ENCODE measurements at places on chromosomes 5 and 9.
A peak's percentile ranks its signal among the peaks of the same experiment; 100 is the strongest.

DNA sequence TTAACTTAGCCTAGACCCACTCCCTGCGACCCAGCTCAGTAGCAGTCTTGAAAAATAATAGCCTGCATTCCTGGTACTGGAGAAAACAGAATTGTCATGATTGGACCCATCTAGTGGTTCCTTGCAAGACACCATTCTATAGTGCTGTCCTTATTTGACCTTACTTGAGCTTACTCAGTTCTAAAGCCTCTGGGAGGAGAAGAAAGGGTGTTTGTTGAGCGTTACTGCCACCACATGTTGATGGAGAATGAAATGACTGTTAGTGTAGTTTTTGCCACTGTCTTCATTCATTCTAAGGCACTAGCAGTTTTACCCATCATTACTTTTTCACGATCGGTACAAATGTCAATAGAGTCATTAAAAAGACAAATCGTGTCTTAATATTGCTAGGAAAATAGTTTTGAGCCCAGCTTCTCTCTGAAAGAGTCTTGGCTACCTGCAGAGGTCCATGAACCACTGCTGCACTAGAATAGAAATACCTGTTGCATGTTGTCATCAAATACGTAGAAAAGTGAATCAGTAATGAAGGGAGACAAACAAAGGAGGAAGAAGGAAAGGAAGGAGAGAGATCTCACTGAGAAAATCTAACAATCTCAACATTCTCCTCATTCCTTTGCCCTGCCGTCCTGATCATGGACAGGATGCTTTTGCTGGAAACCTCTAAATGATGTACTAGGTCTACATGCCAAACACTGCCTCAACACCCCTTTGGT lies 96.0 kb downstream of the LIX1 start:
- peak; percentile 15 for DNase-seq

- peak; percentile 10 for DNase-seq
Measured at GRCh38 chr5:84378961-84379360, 5.7 kb downstream of the EDIL3 start.

GRCh38 chr9:713091-713490 lies 128.4 kb upstream of the DMRT1 start:
- DNase-seq: no peak

DNA sequence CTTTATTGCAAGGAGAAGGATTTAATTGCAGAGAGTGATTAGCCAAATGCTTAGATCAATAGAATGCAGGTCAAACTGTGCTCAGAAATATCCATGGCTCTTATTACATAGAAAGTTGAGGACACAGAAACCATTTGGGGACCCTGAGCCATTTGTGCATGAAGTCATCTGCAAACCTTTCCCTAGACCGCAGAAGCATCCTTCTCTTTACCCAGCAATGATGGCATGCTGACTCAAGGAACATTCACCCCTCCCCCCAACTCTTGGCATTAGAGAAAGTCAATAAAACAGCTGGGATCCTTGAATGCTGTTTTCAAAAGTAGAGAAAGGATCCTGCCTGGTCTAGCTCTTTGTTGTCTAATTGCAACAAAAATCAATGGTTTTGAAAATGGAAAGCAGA lies 73.5 kb downstream of the PPP2R2B start:
- DNase-seq: no peak

GRCh38 chr5:134122530-134122929 lies 8.0 kb downstream of the TCF7 start:
- DNase-seq: no peak
